ENCODE measurements at places on chromosomes 1 and 21.

DNA sequence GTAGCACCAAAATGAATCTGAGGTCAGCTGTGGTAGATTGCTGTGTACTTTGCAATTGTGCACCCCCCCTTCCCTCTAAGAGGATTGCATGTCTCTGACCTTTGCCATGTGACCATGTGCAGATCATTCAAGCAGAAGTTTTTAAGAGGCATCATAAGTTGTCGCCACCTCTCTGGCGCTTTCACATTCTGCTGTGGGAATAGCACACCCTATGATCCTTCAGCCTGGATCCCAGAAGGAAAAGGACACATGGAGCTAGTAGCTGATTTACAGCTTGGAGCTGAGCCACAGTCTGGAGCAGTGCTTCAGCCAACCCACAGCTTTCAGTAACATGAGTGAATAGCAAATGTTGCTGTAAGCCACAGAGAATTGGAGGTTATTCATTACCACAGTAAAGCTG is 158.5 kb downstream of the TSEN15 start:
- DNase-seq, result no peak

GRCh38 chr21:21003701-21004100 is 5.5 kb downstream of the NCAM2 start:
- no peak for DNase-seq

- no peak for DNase-seq
Observed at GRCh38 chr1:183480971-183481441, 8.7 kb downstream of the SMG7 start.

- DNase-seq, result no peak
Observed at GRCh38 chr1:39573097-39573465, 3.5 kb downstream of the PABPC4 start.

DNA sequence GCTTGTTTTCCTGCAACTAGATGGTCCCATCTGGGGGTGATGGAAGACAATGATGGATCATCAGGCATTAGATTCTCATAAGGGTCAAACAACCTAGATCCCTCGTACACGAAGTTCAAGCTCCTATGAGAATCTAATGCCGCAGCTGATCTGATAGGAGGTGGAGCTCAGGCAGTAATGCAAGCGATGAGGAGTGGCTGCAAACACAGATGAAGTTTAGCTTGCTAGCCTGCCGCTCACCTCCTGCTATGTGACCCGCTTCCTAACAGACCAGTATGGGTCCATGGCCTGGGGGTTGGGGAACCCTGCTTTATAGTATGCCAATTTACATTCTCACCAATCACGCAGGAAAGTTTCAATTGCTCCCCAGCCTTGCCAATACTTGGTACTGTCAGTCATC is 37.5 kb downstream of the TLR5 start:
- DNase-seq, result no peak

DNA sequence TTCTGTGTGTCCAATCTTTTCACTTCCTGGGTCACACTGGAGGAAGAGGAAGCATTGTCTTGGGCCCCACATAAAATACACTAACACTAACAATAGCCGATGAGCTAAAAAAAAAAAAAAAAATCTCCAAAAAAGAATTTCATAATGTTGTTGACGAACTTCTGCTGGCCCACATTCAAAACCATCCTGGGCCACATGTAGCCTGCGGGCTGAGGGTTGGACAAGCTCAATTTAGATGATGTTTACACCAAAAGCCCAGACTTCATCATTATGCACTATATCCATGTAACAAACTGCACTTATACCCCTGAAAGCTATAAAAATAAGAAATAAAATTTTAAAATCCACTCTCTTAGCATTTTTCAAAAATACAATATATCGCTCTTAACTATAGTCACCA is 187.8 kb upstream of the PTBP2 start:
- DNase-seq, result no peak

DNA sequence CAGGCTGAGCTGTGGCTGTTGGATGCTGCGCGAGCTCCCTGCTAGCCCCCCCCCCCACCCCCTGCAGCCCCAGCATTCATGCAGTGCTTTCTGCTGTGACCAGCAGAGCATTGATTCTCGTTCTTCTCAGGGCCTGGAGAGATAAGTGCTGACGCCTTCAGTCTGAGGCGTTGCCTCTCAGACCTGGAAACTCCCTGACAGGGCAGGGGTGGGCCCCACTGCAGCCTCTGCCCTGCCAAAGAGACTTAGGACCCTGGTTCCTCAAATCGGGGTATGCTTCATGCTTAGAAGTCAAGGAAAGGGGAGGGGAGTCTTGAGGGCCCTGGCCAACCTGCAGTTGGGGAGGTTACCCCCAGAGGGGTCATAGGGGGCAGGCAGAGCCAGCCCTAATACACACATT is 38.5 kb downstream of the PTPRF start:
- no peak for DNase-seq

DNA sequence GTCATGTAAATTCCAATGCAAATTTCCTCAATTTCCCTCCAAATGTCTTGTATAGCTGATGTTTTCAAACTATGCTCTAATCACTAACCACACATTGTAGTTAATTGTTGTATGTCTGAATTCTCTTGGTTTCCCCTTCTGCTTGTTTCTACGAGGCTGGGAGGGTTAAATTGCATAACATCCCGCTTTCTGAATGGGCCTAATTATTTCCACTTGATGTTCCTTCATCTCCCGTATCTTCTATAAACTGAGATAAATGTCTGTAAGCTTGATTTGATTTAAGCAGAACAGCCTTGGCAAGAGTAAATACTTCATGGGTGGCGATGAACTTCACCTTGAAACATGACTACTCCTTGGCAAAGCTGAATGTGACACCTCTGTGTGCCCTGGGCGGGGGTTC is 72.2 kb downstream of the SERINC2 start:
- no peak for DNase-seq

DNA sequence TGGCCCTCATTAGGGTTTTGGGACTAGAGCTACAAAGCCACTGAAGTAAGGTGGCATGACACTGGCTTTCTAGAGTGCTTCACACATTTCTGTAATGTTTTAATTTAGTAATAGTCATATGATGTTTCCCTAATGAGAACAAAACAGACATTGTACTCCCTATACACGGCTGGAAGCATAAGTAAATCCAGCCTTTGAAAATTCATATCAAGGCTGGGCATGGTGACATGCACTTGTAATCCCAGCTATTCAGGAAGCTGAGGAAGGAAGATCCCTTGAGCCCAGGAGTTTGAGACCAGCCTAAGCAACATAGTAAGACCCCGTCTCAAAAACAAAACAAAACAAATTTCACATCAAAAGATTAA is 7.4 kb downstream of the USP48 start:
- no peak for DNase-seq

GRCh38 chr1:205565799-205566198 is 61.3 kb downstream of the CDK18 start:
- DNase-seq, result no peak

DNA sequence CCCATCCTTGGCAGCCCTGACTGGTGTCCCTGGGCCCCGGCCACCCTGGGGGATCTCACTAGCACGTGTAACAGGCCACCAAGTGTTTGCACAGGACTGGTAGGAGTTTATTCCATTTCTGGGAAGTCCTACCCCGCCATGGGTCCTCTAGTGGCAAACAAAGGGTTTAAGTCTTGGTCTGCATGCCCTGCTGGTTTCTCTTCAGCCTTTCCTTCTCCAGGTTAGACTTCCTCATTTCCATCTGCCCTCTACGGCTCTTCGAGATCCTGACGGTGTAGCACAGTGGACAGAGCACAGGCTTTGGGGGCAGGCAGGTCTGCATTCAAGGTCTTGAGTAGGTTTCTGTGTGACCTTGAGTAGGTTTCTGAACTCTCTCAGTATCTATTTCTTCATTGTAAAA is 2.8 kb downstream of the AGTRAP start:
- DNase-seq, result no peak

- no peak for DNase-seq
Observed at GRCh38 chr1:65890201-65890843, 97.6 kb downstream of the PDE4B start.

DNA sequence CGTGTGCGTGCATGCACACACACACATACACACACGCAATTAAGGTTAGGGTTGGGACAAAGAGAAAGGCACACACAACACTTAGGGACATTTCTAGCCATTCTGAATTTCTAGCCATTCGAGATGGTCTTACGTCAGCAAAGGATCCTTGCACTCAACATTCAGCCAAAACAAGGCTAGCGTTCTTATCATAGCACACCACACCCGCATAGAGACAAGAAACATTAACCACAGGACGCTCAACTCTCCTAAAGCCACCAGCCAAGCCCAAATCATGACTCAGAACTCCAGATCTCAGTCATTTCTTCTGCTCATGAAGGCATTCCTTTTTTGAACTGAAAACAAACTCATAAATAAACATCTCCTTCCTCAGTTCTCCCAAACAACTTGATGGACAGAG is 106.8 kb downstream of the LMO4 start:
- DNase-seq, result no peak

DNA sequence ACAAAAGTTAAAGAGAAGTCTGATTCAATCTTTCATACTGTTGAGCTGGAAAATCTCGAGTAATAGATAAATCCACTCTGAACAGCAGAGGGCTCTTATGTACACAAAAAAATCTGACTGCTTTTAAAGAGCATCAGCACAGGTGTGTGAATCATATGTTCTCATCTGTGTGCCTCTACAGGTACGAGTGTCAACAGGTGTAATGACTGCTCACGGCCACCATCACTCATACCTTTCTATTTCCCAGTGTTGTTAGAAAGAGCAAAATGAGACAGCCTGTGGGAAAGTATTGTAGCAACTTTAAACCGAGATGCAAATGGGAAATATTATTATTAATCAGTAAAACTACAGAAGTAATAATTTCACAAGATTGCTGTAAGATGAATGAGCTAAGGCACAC is 49.0 kb upstream of the SCAF4 start:
- no peak for DNase-seq

DNA sequence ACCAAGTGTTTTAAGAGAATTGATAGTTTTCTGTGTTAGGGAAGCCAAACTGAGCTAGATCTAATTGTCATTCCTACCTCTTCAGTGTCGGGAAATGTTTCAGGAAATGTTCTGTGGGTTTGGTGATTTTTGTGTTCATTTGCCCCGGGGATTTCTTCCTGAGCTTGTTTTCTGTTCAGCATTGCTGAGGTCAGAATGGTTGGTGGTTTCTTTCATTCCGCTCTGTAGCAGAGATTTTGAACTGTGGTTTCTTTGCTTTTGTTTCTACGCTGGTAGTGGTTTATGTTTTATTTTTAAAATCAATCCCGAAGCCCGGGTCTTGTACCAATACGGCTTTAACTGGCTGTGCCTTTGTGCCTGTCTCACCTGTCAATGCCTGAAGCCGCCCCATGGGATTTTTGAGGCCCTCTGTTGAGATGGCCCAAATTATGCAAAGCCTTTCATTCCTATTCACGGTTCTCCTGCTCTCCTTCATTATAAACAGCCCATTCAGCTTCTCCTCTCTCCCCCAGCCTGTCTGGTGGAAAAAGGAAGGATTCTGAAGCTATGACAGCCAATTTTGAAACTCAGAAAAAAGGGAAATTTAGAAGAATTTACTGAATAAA is 417.2 kb upstream of the KAZN start:
- no peak for DNase-seq

- DNase-seq, result no peak
Observed at GRCh38 chr1:23798662-23799142, 1.9 kb downstream of the GALE start.

DNA sequence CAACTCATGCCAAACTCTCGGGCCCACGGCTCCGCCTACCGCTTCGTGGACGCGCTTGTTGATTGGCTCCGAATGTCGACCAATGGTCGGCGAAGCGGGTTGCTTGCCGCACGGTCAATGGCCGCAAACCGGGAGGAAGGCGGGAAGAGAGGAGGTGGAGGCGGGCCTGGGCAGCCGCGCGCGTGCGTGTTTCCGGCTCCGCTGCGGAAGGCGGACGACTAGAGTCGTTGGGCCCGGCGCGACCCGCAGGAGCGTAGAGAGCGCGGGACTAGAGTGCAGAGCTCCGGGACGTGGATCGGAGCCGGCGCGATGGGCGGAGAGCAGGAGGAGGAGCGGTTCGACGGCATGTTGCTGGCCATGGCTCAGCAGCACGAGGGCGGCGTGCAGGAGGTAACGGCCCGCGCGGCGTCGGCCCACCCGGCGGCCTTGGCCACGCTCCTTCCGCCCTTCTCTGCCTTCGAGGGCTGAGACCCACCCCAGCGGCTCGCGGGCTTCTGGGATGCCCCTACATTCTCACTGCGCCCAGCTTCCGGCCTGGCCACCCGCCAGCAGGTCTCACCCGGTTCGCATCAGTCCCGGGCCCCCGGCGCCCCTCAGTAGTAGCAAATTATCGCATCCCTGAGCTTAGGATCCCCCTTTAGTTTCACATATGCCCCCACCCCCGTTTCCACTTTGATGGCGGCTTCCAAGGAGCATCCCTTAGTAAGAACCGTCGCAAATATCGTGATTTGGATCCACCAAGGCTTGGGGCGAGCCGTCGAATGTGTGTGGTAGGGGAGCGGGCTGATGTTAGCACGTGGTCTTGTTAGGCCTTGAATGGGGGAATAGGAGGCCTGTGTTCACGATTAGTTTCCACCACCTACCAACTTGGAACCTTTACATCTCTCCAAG is at the start of gene NUDC:
TSS of gene NUDC (plus strand) at position 204 of the 891 bp plus-strand sequence. CDS start at position 310, 106 bp downstream.
- DNase-seq, result peak; percentile 99

DNA sequence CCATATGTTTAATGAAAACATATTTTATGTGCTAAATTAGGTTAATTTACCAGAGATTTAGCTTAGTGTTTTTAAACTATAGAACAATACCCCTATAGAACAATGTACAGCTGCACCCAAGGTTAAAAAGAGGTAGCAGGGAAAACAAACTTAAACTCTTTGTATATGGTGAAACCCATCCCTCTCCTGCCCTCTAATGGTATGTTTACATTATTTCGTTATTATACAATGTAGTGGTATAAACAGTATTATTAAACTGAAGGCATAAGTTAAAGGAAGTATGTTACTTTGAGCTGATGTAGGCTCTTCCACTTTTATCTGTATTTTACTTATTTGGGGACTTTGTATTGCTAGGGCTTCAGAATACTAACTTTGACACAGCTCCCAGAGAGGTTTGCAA is 16.7 kb upstream of the ZYG11A start:
- DNase-seq, result no peak

DNA sequence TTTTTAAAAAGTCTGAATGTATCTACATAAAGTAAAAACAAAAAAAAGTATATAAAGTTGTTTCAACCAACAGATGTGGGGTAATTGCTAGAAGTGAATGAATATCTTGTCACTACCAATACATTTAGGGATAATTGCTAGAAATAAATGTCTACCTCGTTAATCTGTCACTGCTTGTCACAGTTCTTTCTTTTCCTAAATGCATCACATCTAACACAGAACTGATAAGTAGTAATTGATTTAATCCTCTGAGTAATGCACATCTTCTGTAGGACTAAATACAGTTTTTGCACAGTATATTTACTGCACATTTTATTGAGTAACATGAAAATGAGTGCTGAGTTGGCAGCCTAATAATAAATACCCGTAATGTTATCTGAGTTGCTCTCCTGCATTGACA is 72.2 kb downstream of the SUSD4 start:
- DNase-seq, result no peak

- no peak for DNase-seq
Observed at GRCh38 chr1:197521118-197521739, 253.2 kb downstream of the CRB1 start.

DNA sequence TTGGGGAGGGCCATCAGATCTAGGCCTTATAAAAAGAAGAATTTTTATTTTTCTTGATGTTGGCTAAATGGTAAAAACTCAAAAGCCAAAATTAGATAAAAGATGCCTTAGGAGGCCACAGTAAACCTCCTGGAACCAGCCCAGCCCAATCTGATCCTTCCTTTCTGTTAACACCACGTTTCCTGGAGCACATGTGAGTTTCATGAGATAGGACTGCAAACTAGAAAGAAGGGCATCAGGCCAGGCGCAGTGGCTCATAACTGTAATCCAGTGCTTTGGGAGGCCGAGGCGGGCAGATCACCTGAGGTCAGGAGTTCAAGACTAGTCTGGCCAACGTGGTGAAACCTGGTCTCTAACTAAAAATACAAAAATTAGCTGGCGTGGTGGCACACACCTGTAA is 6.7 kb downstream of the HSF2BP start:
- no peak for DNase-seq
